ENCODE measurements at places on chromosomes 2 and 18.

- DNase-seq = no peak
Observed at GRCh38 chr2:207869784-207870778, 100.4 kb upstream of the FZD5 start.

DNA sequence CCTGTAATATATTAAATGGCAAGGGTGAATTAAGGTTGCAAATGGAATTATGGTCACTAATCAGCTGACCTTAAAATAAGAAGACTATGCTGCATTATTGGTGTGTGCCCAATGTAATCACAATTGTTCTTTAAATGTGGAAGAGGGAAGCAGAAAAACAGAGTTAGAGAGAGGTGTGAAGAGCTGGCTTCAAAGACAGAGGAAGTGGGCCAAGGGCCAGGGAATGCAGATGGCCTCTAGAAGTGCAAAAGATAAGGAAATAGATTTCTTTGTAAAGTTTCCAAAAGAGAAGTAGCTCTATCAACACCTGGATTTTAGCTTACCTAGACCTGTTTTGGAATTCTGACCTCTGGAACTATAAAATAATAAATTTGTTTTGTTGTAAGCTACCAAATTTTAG lies 276.0 kb downstream of the LRRTM1 start:
- DNase-seq = no peak

DNA sequence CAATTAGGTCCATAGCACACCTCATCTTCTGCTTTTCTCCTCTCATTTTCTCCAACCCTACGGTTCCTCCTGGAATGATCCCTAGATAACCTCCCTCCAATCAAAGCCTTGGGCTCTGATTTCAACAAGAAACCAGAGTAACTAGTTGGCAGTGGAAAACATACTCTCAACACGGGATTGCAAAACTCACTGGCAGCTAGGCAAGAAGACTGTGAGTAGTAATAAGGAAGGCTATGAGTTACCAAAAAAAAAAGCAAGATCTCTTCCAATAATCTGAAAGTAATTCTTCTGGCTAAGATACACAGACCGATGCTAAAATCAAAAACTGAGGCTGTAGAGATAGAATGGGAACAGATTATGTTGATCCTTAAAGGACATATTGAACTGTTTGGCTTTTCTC lies 28.4 kb upstream of the CCDC102B start:
- no peak for DNase-seq

DNA sequence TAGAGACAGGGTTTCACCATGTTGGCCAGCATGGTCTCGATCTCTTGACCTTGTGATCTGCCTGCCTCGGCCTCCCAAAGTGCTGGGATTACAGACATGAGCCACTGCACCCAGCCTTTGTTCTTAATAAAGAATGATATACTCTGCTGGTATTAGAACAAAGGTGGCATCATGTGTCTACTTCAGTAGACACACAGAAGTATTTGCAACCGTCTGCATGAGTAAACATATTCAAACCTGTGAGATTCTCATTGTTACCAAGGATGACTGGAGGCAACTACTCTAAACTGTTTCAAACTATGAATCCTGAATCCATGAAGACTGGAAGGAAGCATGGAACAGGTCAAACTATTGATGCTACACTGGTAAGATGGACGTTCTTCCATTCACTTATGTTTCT lies 32.1 kb downstream of the MBD2 start:
- DNase-seq = no peak

- no peak for DNase-seq
Observed at GRCh38 chr2:64814007-64814406, 160.3 kb upstream of the SERTAD2 start.

DNA sequence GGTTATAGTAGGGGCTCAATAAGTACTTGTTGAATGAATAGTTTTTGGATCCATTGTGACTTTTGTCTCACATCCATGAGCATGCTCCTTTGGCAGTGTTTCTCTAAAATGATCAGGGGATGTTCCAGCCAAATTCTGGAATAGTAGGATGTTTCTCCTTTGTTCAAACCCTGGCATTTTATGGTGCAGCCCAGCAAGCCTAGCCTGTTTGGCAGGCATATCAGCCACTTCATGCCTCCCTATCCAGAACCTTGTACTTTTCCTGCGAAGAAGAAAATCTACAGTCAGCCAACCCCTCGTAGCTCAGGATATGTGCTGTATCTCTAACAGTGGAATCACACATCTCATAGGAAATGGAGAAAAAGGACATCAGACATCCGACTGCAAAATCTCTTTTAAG lies 27.1 kb upstream of the RPRD1A start:
- DNase-seq = no peak

DNA sequence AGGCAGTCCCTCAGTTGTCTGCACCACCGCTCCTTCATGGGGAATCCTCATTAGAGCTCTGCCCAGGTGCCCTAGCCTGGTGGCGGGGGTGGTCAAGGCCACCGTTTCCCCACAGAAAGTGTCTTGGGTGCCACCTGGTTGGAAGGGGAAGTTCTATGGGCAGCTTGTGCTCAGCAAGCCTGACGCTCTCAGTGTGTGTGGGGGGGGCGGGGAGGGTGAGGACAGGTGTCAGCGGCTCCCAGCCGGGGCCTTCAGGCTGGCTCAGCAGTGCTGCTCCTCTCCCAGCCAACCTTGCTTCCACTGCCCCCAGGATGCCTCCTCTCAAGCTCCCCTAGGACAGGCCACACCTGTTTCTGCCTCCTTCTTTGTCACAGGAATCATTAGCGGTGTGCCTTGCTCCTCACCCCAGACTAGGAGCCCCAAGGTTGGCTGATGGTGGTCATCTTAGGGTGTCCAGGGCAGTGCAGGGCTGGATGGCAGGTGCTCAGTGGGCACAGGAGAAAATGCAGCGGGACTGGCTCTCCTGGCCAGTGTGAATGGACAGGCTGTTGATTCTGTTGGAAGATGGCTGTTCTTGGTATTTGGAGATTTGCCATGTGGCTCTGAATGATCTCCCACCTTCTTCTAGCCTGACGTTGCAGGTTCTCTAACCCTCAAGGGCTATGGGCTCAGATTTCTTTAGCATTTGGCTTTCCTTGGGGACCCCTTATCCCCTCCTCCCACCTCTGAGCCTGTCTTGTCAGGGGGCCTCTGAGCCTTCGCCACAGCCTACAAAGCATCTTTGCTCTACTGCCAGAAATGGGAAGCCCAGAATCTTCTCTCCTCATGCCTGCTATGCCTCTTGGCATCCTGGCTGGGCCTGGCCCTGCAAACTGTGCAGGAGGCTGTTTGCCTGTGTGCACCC lies 185.8 kb upstream of the HS6ST1 start:
- no peak for DNase-seq

DNA sequence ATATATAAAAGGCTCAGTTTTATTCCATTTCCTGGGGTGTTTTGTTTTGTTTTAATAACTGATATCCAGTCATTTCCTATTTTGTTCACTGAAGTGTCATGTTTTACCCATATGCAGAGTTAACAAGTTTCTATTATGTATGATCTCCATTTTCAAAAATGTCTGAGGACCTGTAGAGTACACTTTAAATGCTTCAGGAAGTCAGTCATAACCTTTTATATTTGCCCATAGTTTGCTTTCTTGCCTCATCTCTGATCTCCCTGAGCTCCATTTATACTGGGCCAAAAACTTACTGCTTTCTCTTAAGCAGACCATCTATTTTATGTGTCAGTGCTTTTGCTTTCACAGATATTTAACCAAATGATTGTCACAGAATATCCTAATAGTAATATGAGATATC lies 278.7 kb downstream of the MBD5 start:
- DNase-seq = no peak

- DNase-seq = no peak
Observed at GRCh38 chr18:28045176-28045810, 131.6 kb downstream of the CDH2 start.

DNA sequence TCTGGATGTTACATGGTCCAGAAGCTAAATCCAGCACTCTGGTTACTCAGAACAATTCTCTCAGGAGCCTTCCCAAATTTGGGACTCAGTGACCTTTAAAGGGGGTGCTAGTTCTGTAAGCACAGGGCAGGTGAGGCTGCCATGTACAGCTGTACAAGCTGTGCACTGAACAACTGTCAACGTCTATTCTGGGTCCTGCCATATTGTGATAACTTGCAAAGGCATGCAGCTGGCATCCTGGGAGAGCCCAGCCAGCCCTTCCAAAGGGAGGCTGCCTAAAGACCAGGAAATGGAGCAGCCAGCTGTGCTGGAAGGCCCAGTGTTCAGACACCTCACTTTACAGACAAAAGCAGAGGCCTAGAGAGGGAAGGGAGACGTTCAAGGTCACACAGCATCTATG lies 204.8 kb downstream of the KLHL29 start:
- no peak for DNase-seq

DNA sequence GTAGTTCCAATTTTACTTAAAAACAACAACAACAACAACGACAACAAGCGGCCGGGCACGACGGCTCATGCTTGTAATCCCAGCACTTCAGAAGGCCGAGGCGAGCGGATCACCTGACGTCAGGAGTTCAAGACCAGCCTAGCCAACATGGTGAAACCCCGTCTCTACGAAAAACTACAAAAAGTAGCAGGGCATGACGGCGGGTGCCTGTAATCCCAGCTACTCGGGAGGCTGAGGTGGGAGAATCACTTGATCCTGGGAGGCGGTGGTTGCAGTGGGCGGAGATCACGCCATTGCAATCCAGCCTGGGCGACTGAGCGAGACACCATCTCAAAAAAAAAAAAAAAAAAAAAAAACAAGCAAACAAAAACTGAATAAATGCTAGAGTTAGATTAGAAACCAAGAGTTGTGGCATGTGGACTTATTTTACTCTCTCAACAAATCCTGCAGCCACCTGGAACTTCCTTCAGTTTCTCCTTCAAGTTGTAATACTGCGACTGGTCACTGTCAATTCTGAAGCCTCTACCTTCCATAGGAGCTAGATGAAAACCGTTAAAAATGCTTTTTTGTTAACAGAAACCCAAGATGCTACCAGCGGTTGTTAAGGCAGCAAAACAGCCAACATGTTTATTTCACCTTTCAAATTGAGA lies 1.3 kb downstream of the ATP5F1A start:
- peak; percentile 65 for DNase-seq

DNA sequence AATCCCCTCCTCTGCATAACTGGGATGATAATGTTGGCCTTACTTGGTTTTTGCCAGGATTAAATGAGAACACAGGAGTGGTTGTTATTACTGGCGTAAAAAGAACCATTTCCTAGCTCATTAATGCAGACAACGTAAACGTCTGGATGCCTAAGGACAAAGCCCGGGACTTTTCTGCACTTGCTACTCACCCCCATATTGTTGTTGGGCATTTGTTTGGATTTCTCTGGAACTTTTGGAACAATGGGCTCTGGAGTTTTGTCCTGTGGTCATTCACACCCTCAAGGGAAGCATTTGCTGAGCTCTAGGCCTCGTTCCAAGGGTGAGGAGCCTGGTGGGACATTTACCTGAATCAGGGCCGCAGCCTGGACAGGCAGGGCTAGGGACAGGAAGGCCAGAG lies 76.0 kb downstream of the HS1BP3 start:
- no peak for DNase-seq

GRCh38 chr2:222861411-222862105 lies 722 bp downstream of the ACSL3 start:
- peak; percentile 74 for DNase-seq

DNA sequence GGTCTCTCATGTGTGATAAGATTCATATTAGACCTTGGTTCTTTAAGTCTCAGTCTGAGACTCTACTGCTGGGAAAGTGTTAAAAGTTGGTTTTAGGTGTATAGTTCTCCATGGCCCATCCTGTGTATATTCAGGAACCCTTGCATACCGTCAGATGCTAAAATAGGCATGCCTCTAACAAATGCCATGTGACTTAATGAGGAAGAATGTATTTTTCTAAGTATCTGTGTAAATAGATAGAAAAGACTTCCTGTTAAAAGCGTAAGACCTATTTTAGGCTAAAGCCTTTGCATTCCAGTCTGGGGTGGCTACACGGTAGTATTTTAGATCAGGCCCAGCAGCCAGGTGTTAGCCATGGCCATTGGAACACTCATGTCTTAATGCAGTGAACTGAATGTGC lies 73.3 kb downstream of the RHBDD1 start:
- DNase-seq = no peak

- no peak for DNase-seq
Observed at GRCh38 chr2:44550561-44550960, 188.8 kb downstream of the CAMKMT start.

- DNase-seq = no peak
Observed at GRCh38 chr2:58614219-58614618, 373.1 kb upstream of the FANCL start.
